ENCODE measurements at places on chromosomes 11 and 22.

GRCh38 chr22:19805821-19806212 is 45.2 kb downstream of the TBX1 start:
- H3K27me3 ChIP-seq: no peaks in the 10 kb centered on the region
- H3K27ac ChIP-seq: no peak overlapping the region
- no peak for DNase-seq
- H3K36me3 ChIP-seq: no peaks in the 10 kb centered on the region
- no peak overlapping the region for H3K4me3 ChIP-seq

DNA sequence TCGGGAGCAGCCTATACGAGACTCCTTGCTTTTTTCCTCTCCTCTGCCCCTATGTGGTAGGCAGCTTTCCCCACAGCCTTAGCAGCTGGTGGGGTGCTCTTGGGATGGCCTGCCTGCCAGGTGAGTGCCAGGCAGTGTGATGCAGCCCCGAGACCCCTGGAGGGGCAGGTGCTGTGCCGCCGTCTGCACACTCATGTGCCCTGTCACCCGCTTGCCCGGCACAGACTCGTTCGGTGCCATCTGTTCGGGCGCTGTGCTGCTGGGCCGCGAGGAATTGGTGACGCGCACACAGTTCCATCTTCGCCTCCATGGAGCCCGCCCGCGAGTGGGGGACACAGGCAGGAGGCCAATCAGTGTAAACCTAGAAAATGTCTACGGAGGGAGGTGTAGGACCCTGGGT is 15.1 kb downstream of the TRMU start:
- DNase-seq: no peak
- H3K36me3 ChIP-seq: peaks cover 18% of the 10 kb centered on the region
- no peaks in the 10 kb centered on the region for H3K4me1 ChIP-seq
- H3K27ac ChIP-seq: no peak overlapping the region

- H3K36me3 ChIP-seq: peaks cover 2% of the 10 kb centered on the region
- DNase-seq: no peak
- H3K27ac ChIP-seq: no peak overlapping the region
- H3K4me1 ChIP-seq: peaks cover 1% of the 10 kb centered on the region
Measured at GRCh38 chr11:107250017-107250416, 207.6 kb downstream of the CWF19L2 start.

DNA sequence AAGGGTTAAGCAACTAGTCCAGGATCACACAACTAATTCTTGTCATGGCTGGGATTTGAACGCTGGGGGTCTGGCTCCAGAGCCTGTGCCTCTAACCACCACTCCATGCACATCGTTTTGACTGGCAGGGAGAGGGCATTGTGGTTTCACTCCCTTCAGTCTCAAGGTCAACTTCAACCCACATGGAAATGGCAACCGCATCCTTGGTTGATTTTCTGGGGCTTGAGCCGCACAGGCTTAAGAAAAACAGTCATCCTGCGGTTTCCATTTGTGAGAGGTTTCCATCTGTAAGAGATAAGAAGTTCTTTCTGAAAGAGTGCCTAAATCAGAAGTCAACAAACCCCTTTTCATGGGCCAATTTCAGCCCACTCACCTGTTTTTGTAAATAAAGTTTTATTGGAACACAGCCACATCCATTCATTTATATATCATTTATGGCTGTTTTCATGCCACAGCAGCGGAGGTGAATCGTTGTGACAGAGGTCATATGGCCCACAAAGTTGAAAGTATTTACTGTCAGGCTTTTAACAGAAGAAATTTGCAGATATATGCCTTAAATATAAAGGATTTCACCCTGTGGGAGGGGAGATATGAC is 65.7 kb downstream of the SGSM1 start:
- H3K4me3 ChIP-seq: no peak overlapping the region
- H3K36me3 ChIP-seq: no peaks in the 10 kb centered on the region

DNA sequence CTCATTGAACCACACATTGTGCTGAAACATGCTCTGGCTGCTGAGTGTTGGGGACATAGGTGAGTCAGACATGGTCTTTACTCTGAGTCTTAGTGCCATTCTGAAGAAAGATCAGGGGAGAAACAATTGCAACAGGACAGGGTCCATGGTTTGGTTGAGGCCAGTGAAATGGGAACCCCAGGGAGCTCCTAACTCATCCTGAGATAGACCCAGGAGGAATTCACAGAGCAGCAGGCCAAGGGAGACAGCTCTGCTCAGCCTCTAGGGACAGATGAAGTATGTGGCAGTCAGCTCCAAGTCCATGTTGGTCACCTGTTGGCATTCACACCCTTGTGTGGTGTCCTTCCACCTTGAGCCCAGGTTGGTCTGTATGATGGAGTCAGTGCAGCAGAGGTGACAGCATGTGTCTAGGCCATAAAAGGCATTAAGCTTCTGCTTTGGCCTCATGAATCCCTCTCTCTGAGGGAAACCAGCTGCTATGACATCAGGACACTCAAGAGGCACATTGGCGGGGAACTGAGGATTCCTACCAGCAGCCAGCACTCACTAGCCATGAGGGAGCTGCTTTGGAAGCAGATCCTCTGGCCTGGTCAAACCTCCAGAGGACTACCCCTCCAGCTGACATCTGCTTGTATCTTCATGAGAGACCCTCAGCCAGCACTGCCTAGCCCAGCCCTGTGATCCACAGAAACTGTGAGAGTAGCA is 50.3 kb upstream of the MYEOV start:
- peaks cover 6% of the 10 kb centered on the region for H3K27me3 ChIP-seq
- H3K36me3 ChIP-seq: no peaks in the 10 kb centered on the region
- no peak overlapping the region for H3K4me3 ChIP-seq
- H3K4me1 ChIP-seq: peaks cover 16% of the 10 kb centered on the region
- DNase-seq: no peak

GRCh38 chr11:75269896-75270295 is 29.3 kb downstream of the TPBGL start:
- peaks cover 5% of the 10 kb centered on the region for H3K36me3 ChIP-seq
- H3K27ac ChIP-seq: no peak overlapping the region
- H3K27me3 ChIP-seq: no peaks in the 10 kb centered on the region
- no peaks in the 10 kb centered on the region for H3K4me1 ChIP-seq
- DNase-seq: no peak

DNA sequence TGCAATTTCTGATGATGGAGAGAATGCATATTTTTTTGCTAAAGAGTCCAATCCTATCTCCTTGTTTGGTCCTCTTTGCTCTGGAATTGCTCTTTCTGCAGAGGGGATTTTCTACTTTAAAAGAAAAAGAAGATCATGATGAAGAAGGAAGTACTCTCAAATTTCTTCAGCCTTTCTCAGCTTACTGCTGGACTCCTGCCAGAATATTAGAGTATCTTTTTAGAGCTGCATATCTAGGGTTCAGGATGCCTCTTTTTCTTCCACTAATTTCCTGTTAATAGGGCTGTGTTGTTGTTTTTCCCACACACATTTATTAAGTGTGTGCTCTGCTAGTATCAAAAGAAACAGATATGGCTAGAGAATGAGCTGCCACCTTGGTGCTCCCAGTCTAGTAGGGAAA is 18.2 kb downstream of the UBASH3B start:
- no peak overlapping the region for H3K27ac ChIP-seq
- no peaks in the 10 kb centered on the region for H3K36me3 ChIP-seq
- H3K27me3 ChIP-seq: no peaks in the 10 kb centered on the region
- no peak for DNase-seq
- no peak overlapping the region for H3K4me3 ChIP-seq
- H3K4me1 ChIP-seq: peaks cover 8% of the 10 kb centered on the region

GRCh38 chr22:22968366-22968765 is 80.8 kb downstream of the IGLL5 start:
- DNase-seq: no peak
- H3K4me3 ChIP-seq: no peak overlapping the region
- no peak overlapping the region for H3K27ac ChIP-seq
- H3K27me3 ChIP-seq: peaks cover 47% of the 10 kb centered on the region
- H3K4me1 ChIP-seq: peaks cover 4% of the 10 kb centered on the region
- no peaks in the 10 kb centered on the region for H3K36me3 ChIP-seq

- peaks cover 68% of the 10 kb centered on the region for H3K4me1 ChIP-seq
- peak overlapping the region; percentile 12 for H3K4me3 ChIP-seq
- no peaks in the 10 kb centered on the region for H3K27me3 ChIP-seq
- H3K36me3 ChIP-seq: peaks cover 11% of the 10 kb centered on the region
Measured at GRCh38 chr22:33897448-33897835, 22.8 kb downstream of the LARGE1 start.

DNA sequence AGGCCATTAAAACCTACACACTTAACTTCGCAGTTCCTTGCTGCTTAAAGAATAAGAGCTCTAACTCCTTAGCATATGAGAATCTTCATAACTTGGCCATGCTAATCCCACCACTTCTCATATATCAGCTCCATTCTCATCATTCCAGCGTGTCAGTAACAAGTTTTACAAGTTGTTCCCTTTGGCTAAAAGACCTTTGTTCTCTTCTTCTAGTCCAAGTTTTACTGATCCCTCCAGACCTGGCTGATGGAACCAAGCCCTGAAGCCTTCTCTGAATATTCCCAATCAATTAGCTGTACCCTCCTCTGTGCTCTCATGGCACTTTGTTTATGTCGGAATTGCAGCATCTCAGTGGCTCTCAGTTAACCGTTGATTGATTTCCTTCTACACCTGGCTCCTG is 35.8 kb downstream of the GAB2 start:
- no peak overlapping the region for H3K4me3 ChIP-seq
- peaks cover 28% of the 10 kb centered on the region for H3K4me1 ChIP-seq
- H3K27ac ChIP-seq: peak overlapping the region; percentile 26
- H3K36me3 ChIP-seq: peaks cover 29% of the 10 kb centered on the region

DNA sequence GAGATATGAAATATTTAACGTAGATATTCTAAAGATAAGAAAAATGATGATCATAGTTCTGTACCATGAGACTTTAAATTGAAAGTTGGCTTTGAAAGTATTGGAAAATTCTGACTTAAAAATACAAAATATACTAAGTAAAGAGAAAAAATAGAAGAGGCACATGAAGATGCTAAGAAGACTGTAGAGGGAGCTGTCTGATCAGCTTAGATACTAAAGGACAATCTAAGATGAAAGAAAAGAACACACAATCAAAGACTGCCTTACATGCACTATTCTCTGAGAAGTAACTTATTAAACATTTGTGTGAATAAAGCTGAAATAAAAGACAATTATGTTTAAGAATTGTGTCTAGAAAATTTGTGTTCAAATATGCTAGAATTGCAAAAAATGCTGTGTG is 55.1 kb downstream of the RBMXL2 start:
- peaks cover 1% of the 10 kb centered on the region for H3K36me3 ChIP-seq
- no peak for DNase-seq
- H3K4me3 ChIP-seq: no peak overlapping the region
- H3K27ac ChIP-seq: no peak overlapping the region
- H3K4me1 ChIP-seq: no peaks in the 10 kb centered on the region
- H3K27me3 ChIP-seq: no peaks in the 10 kb centered on the region

GRCh38 chr11:9895006-9895405 is 231.1 kb downstream of the SWAP70 start:
- no peaks in the 10 kb centered on the region for H3K4me1 ChIP-seq
- peaks cover 16% of the 10 kb centered on the region for H3K36me3 ChIP-seq
- no peaks in the 10 kb centered on the region for H3K27me3 ChIP-seq
- no peak overlapping the region for H3K4me3 ChIP-seq
- H3K27ac ChIP-seq: no peak overlapping the region
- no peak for DNase-seq

- peak overlapping the region; percentile 96 for H3K27ac ChIP-seq
- H3K4me1 ChIP-seq: peaks cover 17% of the 10 kb centered on the region
- H3K36me3 ChIP-seq: peaks cover 12% of the 10 kb centered on the region
- H3K4me3 ChIP-seq: peak overlapping the region; percentile 92
Measured at GRCh38 chr11:65182258-65183170, 786 bp downstream of the CAPN1 start.

- H3K27ac ChIP-seq: no peak overlapping the region
- no peaks in the 10 kb centered on the region for H3K36me3 ChIP-seq
- H3K4me1 ChIP-seq: peaks cover 3% of the 10 kb centered on the region
- peaks cover 3% of the 10 kb centered on the region for H3K27me3 ChIP-seq
Measured at GRCh38 chr11:94721565-94722292, 46.4 kb upstream of the AMOTL1 start.

- peaks cover 14% of the 10 kb centered on the region for H3K27me3 ChIP-seq
- no peaks in the 10 kb centered on the region for H3K36me3 ChIP-seq
- no peak overlapping the region for H3K4me3 ChIP-seq
- DNase-seq: no peak
- peaks cover 6% of the 10 kb centered on the region for H3K4me1 ChIP-seq
Measured at GRCh38 chr22:27317096-27317495, 484.5 kb downstream of the MN1 start.

DNA sequence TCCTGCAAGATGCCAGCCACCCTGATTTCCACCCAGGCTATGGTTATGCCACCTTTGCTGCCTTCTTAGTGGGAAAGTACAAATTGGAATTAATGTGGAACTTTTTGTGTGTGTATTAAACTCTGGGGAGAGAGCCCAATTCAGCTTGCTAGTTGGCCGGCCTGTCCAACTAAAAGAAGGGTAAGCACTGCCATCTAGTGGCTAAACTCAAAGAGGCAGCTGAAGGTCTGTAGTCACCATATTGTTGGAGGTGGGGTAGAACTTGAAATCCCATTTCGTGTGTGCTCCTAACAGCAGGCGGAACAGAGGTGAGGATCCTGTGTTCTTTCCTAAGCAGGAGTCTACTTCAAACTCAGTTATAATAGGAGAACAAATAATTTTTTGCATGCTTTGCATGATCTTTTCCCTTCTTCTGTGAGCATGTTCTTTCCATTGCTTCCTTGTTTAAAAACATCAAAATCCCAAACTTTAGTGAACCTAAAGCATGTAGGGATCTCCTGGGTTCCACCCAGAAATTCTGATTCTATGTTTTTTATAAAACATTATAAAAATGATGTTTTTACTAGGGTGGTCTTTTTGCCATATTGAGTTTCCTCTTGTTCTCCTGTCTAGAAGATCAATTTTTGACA is 138.8 kb upstream of the SORL1-AS1 start:
- H3K36me3 ChIP-seq: peaks cover 15% of the 10 kb centered on the region
- no peak overlapping the region for H3K27ac ChIP-seq
- no peak overlapping the region for H3K4me3 ChIP-seq

GRCh38 chr22:19873960-19874306 is 19.3 kb upstream of the GNB1L start:
- H3K27ac ChIP-seq: no peak overlapping the region
- DNase-seq: no peak
- H3K36me3 ChIP-seq: no peaks in the 10 kb centered on the region

GRCh38 chr22:44623771-44624510 is 78.1 kb upstream of the PRR5 start:
- no peaks in the 10 kb centered on the region for H3K4me1 ChIP-seq
- peaks cover 29% of the 10 kb centered on the region for H3K27me3 ChIP-seq
- H3K27ac ChIP-seq: no peak overlapping the region
- no peak overlapping the region for H3K4me3 ChIP-seq
- H3K36me3 ChIP-seq: no peaks in the 10 kb centered on the region

- no peaks in the 10 kb centered on the region for H3K27me3 ChIP-seq
- H3K27ac ChIP-seq: peak overlapping the region; percentile 94
- no peak overlapping the region for H3K4me3 ChIP-seq
- no peak for DNase-seq
Measured at GRCh38 chr22:23518376-23519187, 61.5 kb downstream of the IGLL1 start.

GRCh38 chr11:45365961-45366618 is 79.9 kb upstream of the SYT13 start:
- H3K4me1 ChIP-seq: peaks cover 2% of the 10 kb centered on the region
- H3K36me3 ChIP-seq: no peaks in the 10 kb centered on the region
- peaks cover 40% of the 10 kb centered on the region for H3K27me3 ChIP-seq
- H3K4me3 ChIP-seq: no peak overlapping the region
- DNase-seq: no peak
